Progenitor cell of endocrine pancreas (in vitro differentiated cells): ENCODE measurements at places on chromosomes 11 and 22.

- DNase-seq, result no peak
These were observed at the start of gene MS4A7 for GRCh38 chr11:60378354-60378753. Gene MS4A7, plus strand, starts transcription at chr11:60378532. Its CDS starts 4,610 bp downstream, at chr11:60383142.

DNA sequence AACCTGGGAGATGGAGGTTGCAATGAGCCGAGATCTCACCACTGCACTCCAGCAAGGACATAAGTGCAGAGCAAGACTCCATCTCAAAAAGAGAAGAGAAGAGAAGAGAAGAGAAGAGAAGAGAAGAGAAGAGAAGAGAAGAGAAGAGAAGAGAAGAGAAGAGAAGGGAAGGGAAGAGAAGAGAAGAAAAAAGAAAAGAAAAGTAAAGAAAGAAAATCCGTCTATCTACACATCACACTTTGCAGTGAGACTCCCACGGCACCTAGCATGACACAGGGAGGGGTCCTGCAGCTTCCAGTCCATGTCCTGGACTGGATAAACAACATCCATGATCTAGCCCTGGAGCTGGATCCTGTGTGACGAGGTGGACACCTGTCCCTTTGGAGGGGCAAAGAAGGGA, 4.0 kb upstream of the PPARA start:
- DNase-seq, result no peak

DNA sequence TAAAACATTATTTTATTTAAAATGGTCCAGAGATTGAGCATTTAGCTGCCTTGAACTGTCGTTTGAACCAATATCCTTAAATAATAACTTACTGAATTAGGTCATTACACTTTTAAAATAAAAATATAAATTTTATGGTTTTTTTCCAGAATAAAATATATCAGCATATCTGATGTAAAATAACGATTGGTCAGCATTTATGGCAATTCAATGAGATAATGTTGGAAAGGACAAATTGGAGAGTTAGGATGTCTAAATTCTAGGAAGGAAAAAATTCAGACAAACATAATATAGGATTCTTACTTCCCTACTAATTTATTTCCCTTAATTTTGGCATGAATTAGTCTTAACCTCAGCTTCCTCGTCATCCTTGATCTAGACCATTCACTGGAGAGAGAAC, 113.4 kb downstream of the GRIA4 start:
- DNase-seq, result no peak

DNA sequence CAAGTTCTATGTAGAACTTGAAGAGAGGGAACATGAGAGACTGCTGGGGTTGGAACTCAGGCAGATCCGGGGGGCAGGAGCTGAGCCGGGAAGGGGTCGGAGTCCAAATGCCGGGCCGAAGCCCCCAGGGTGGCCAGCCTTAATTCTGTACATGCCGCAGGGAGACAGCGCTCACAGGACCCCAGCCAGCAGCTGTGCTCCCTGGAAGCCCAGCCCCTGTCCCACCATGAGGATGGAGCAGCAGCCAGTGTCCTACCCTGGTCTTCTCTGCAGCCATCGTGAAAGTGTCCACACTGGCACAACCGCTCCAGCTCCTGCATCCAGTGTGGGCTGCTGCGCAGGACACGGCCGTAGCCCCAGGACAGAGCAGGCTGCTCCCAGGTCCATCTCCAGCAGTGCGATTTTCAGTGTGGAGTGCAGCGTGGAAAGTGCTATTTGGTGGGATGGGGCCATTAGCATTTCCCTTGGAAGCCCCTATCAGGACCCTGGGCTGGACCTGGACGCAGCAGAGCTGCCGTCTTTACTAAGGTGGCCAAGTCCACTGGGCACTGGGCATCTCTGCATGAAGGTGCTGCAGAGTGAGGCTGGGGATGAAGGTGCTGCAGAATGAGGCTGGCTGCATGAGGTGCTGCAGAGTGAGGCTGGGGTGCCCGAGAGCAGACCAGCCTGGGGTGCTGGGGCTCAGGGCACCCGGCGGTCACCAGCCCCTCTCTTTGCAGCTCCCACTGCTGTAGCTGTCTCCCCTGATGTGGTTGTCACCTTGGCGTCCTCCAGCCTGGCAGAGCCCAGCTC, 737.4 kb downstream of the BRD1 start:
- no peak for DNase-seq

- DNase-seq, result no peak
These were observed 1.1 kb downstream of the GLYAT start for GRCh38 chr11:58730507-58731089.

DNA sequence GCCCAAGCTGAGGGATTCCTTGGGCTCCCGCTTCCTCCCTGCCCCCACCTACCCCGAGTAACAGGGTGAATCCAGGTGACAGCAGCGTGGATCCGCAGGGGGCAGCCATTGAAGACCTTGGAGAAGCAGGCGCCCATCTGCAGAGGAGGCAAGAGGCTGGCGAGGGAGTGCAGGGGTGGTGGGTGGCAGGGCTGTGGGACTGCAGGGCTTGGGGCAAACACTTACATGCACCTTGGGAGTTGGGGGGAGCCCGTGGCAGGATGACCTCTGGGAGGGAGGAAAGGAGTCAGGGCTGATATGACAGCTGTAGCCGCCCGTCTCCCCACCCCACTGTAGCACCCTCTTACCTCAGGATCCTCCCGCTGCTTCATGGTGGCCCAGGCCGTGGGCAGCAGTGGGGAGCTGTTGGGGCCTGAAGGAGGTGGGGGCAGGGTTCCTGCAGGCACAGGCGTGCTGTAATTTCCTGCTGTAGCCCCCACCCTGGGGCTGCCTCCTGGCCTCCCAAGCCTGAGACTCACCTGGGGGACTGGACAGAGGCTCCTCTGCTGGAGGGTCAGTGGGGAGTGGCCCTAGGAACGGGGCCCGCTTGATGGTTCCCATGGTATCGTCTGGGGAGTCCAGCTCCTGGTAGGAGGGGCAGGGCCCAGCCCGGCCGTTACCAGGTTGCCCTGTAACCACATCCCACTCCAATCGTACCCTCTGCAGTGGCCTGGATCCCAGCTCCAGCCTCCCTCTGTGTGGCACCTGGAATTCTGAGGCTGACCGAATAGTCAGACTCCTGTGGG, 6.1 kb downstream of the MAP4K2 start:
- no peak for DNase-seq

DNA sequence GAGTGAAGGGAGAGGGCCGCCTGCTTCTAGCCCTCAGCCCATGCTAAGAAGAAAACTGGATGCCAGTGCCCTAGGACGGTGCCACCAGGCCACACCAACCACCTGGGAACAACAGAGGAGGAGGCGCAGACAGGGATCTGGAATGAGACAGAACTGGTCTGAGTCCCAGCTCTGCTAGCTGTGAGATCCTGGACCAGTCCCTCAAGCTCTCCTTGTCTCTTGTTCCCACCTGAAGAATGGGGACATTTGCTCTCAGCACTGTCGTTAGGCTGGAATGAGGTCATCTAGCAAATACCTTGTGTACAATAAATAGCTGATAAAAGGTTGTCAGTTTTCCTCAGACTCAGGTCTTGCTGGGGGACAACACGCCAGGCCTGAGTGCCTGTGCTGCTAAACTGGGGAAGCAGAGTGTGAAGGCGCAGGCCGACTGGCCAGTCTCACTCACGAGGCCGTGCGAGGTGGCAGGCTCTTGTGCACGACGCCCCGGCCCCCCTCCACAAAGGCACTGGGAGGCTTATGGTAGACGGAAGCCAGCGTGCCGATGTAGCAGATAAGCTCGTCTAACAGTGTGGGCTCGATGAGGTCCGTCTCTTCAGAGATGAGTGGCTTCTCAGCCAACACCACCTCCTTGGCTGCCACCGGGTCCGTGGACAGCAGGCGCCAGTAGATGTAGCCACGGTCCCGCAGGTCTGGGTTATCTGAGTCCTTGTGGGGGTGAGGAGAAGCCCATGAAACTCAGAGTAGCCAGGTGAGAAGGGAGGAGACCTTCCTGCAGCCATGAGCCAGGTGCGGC, 25.8 kb upstream of the RASL10A start:
- no peak for DNase-seq

- no peak for DNase-seq
These were observed 33.1 kb downstream of the TPBGL start for GRCh38 chr11:75273411-75274391.

- no peak for DNase-seq
These were observed 1.1 kb downstream of the RRM1 start for GRCh38 chr11:4095509-4096230.

DNA sequence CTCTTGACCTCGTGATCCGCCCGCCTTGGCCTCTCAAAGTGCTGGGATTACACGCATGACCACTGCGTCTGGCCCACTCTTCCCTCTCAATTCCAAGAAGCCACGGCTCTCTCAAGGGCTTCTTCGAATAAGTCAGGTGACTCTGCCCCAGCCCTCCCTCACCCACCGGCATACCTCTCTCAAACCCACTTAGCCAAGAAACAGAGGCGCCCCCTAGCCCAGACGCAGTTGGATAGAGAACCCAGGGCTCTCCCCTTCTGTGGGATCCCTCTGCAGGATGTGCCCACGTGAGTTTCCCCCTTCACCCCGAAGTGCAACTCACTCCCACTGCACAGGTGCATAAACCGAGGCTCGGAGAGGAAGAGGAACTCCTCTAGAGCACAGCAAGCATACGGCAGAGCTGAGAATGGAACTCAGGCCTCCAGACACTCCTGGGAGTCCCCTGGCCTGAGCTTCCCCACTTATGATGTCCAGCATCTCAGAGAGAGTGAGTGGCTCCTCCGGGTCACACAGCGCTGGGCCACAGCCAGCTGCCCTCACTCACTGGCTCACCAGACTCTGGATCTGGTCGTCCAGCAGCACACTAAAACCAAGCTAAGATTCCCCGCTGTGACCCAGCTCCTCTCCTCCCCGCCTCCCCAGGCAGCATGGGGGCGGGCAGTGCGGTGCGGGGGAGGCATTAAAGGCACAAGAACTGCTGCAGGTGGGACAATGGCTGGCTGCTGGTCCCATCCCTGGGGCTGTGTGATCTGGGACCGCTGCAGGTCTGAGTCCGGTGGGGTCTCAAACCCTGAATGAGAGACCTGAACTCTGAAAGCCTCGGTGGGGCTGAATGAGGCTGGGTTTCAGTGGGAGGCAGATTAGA, 16.8 kb upstream of the RGL4 start:
- no peak for DNase-seq

DNA sequence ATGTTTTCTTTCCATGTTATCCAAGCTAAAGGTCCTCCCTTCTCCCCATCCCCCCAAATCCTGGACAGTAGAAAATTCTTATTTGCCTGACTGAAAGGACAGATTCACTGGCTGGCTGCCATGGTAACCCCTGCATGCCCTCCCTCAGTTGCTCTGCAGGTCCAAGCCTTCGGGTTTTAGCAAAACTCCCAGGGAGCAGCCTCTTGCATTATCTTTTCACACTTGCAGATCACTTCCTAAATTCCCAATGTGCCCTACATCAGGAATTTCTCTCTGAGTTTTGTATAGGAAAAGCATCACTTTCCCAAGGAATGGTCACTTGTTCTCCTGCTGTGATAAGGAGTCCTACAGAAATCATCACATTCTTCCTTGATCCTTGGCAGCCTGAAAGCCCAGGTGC, 75.0 kb upstream of the TENM4 start:
- no peak for DNase-seq

DNA sequence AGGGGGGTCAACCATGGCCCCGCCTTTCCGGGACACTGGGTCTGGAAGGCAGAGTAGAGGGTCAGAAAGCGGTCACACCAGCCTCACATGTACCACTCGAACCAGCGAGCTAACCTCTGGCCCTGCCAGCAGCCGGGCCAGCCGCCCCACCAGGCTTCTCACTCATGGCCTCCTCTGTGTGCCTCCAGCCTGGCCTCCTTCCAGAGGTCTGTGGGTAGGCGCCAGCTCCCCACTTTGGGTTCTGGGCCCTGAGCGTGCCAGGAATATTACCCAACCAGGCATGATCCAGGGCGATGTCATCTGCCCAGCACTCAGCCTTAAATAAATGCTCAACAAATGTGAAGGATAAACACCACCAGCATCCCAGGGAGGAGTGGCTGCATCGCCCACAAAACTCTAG, 5.8 kb downstream of the SCUBE1 start:
- DNase-seq, result no peak

DNA sequence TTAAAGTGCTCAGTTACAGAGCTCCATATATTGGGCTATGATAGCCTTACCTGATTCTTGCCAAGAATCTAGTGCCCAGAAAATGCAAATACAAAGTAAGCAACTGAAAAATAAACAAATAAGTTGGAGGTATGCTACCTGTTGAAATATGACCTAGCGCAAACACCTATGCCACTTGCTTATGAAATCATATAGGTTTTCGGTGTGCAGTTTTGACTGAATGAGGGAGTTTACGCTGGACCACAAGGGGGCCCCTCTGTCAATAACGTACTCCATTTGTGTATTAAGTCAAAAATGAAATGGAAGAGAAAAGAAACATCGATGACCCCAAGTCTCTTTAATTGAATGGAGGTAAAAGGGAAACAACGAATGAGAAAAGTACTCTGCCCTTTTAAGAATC, 84.9 kb upstream of the TRIM77 start:
- DNase-seq, result no peak

DNA sequence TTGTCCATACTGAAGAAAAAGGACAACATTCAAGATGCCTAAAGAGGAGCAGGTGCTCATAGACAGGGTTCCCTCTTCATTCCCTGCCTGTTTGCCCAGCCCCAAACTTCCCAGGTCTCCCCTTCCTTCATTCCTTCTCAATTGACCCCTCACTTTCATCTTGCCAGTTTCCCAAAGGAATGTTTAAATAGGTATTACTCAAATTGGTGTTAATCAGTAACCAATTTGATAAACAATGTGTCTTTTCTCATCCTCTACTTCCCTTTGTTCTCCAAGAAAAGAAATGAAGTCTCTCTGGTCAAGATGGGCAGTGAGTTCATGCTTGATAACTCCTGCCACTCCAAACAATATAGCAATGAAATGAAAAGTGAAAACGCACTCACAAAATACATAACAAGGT, 101.9 kb downstream of the TMPRSS5 start:
- no peak for DNase-seq

- no peak for DNase-seq
These were observed 595.8 kb upstream of the CADM1 start for GRCh38 chr11:116100016-116100415.

DNA sequence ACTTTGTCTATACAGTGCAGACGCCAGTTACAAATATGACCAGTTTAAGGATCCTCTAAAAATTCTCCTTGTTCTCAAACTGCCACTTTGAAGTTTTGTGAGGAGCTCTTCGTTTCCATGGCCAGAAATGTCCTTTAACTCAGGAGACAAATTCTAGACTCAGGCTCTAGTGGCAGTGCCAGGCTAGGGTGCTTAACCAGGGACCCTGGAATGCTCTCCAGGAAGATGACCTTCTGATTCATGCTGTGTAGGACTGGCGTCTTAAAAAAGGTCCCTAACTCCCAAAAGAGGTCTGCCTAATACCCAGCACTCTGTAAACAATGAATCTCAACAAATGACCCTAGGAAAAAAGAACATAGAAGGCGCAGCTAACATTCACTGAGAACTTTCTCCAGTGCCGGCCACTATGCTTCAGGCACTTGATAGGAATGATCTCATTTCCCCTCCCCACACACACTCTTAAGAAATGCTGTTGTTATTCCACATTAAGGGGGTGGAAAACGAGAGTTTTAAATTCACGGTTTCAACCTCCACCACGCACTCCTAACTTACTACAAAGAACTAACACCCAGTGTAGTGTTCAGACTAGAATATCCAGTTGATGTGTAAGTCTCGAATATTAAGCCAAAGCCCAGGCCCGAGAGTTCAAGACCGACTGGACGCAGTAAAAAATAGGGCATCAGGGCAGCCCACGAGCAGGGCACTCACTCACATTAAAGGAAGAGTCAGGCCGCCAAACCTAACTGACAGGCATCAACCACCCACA, 747 bp downstream of the NXF1 start:
- no peak for DNase-seq

- DNase-seq, result no peak
These were observed 8.0 kb downstream of the GLB1L2 start for GRCh38 chr11:134339756-134340155.
